ENCODE measurements at places on chromosomes 5 and 9. TPM values are rescaled to one million over a fixed set of nuclear protein-coding genes. Genes with fewer than 3 reads are reported as not detected.

GRCh38 chr5:40572937-40573336 is 106.8 kb upstream of the PTGER4 start:
- DNase-seq: no peak
- H3K27me3 ChIP-seq: no peaks in the 10 kb centered on the region
- no peak overlapping the region for H3K27ac ChIP-seq
- H3K4me3 ChIP-seq: no peak overlapping the region
- H3K4me1 ChIP-seq: no peaks in the 10 kb centered on the region

DNA sequence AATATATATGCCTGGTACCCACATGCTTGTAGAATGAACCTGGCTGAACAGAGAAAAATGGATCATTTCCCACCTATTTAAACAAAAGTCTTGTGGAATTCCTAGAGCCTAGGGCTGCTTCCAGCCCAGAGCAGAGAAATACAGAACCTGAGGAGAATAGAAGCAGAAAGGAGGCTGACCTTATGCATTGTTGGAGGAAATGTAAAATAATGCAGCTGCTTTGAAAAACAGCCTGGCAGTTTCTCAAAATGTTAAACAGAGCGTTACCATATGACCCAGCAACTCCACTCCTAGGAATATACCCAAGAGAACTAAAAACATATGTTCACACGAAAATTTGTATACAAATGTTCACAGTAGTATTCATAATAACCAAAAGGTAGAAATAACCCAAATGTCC is 15.1 kb downstream of the MAPKAP1 start:
- no peaks in the 10 kb centered on the region for H3K27me3 ChIP-seq
- no peaks in the 10 kb centered on the region for H3K4me1 ChIP-seq
- H3K27ac ChIP-seq: no peak overlapping the region
- no peak overlapping the region for H3K4me3 ChIP-seq
- DNase-seq: no peak
- H3K36me3 ChIP-seq: no peaks in the 10 kb centered on the region

Gene ADAMTSL2
- total RNA-seq: not detected

GRCh38 chr9:6631207-6631512 is 14.4 kb downstream of the GLDC start:
- DNase-seq: no peak
- H3K36me3 ChIP-seq: no peaks in the 10 kb centered on the region
- peaks cover 3% of the 10 kb centered on the region for H3K27me3 ChIP-seq

Gene MEGF10
- not detected for total RNA-seq

Gene NMUR2
- total RNA-seq: not detected

DNA sequence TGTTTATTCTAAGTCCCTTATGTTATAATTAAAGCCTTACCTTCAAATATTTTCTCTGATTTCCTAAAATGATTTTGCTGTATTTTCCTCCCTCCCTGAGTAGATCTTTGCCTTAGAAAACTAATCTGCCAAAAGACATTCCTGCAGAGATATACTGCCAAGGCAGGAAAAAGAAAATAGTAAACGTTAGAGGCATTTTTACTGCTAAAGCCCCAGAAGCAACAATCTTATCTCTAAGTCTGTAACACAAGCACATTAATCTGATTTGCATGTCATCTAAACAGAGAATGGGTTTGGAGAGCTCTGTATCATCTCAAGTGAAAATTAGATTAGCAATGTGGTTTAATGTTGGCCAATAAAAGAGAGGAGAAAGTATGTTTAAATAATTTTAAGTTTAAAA is 847.7 kb downstream of the MAT2B start:
- H3K27ac ChIP-seq: no peak overlapping the region
- no peaks in the 10 kb centered on the region for H3K27me3 ChIP-seq
- no peak for DNase-seq
- H3K4me3 ChIP-seq: no peak overlapping the region
- no peaks in the 10 kb centered on the region for H3K36me3 ChIP-seq
- H3K4me1 ChIP-seq: no peaks in the 10 kb centered on the region

Gene SLC45A2
- not detected for total RNA-seq

Data from CD4-positive, CD25-positive, alpha-beta regulatory T cell (primary cell).